Renal pelvis (tissue), 12 donors: ENCODE measurements at places on chromosomes 2 and 18. TPM values are rescaled to one million over a fixed set of nuclear protein-coding genes. Genes with fewer than 3 reads are reported as not detected.

Gene PIEZO2
- polyA plus RNA-seq = 15.3 TPM

DNA sequence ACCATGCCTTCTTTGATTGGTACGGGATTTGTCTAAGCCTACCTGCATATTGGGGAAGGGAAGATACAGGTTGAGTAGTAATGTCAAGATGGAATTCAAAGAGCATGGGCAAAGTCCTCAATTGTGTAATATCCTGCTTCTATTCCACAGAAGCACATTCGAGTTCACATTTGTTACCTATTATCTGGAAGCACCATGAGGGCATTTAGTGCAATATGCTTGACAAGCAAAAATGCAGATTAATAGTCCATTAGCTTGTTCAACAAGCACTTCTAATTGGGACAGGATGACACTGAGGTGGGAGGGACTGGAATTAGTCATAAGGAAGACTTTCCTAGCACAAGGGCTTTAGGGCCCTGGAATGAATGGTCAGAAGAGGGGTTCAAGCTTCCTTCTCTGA, 40.5 kb downstream of the MYO5B start:
- DNase-seq = no peak

Gene KYNU
- 6.2 TPM for polyA plus RNA-seq

Gene PDE1A
- polyA plus RNA-seq = 19.8 TPM

DNA sequence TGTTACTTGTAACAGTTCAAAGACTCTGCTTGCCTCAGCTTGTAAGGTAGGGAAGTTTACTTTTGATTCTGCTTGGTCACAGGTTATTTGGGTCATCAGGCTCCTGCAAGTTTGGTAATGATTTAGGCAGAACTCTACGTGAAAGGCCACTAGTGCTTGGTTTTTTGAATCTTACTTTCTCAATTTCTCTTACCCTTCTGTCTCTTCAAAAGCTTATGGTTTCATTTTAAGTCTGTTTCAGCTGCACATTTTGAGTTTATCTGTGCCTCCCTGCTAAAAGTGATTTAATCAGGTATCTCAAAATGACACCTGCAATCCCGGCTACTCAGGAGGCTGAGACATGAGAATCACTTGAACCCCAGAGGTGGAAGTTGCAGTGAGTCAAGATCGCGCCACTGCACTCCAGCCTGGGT, 26.3 kb upstream of the MOCOS start:
- no peak for DNase-seq

Gene EFR3B
- 6.7 TPM for polyA plus RNA-seq

Gene MFSD2B
- 3.7 TPM for polyA plus RNA-seq

DNA sequence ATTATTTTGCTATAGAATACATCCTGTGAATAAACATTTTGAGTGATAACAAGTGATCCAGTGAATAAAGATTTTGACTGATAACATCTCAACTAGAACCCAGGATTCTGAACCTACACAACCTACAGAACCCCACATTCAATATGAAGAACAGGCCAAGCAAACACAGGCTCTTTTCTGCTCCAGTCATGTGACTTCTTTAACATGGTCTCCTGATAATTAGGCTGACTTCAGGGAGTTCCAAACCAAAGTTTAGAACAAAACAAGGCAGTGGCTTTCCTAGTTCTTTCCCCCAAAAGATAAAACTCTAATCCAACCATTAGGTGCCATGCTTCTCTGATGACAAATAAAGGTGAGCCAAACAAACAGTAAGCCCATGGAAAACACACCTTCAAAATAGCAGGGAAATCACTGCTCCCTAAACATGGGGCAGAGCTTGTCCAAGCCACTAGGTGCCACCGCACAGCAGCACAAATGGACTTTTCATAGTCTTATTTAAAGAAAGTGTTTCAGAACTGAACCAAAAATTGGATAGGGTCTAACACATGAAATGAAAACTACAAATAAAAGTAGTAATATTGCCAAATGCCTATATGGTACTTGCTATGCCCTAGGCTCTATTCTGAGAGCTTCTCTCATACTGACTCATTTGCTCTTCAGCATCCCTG, 95.3 kb downstream of the EVA1A start:
- peak; percentile 26 for DNase-seq

DNA sequence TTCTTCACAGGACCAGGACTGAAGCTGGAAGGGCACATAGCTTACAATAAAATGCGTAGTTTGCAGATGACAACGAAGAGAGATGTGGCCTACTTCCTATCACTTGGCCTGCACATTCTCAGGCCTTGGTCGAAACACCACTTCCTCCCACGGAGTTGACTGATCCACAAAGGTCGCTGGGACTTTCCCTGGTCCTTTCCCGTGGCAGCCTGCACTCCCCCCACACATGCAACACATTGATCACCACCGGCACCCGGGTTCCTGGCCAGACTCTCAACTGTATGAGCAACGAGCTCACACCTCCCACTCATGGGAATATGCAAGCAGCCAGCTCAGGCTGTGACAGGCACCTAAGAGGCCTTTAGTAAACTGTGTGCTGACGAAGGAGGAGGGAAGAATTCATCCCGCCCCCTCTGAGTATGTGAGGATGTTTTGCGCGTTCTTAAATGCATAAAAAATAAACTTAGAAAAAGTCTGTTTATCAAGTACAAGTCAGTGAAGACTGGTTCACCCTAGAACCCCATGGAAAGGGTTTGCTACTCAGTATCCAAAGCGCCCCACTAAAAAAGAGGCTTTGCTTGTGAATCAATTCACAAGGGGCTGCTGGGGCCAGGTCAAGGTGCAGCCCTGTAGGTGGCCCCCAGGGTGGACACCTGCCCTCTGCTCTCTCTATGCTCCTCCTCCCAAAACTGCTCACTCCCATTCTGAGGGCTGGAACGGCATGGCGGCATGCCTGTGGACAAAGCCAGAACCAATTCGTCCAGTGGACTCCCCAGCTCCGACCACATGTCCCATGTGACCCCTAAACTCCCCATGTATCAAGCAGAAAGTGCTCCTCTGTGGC, 154.3 kb downstream of the EIPR1 start:
- no peak for DNase-seq

GRCh38 chr2:3749201-3749600, 45.8 kb downstream of the DCDC2C start:
- no peak for DNase-seq

- DNase-seq = no peak
Measured at GRCh38 chr18:51425475-51425874, 228.0 kb upstream of the MEX3C start.

DNA sequence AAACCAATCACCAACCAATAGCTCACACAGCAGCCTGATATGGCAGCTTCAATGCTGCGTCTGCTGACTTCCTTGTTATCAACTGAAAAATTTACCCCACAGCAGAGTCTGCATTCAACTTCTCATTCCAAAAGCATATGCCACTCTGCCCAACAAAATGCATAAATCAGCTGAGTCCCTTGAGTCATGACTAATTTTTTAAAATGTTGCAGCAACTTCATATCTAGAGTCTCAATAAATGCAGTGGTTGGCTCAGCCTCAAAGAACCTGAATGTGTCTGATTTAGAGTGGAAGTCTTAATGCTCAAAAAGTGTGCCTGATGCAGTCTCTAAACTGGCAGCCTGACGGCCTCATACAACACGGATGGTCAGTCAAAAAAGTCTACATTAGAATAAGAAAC, 46.5 kb downstream of the FARSB start:
- DNase-seq = no peak

Gene ARHGAP28
- 66.7 TPM for polyA plus RNA-seq

DNA sequence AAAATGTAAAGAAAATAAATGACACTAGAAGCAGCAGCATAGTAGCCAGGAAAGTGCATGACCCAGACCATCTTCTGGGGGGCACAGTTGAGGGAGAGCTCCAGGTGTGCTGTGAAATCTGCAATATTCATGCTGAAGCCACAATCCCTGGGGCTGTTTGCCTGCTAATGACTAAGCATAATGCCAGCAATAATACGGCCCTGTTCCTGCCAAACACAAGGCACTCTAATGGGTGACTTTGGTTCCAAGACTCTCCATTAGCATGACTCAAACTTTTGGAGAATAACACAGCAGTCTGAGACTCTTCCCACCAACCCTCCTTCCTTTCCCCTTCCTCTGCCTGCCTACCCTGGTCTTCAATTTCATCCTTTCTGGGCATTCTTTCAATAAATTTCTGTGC, 77.9 kb upstream of the DOCK10 start:
- DNase-seq = no peak
